ENCODE measurements at places on chromosomes 12 and 14. TPM values are rescaled to one million over a fixed set of nuclear protein-coding genes. Genes with fewer than 3 reads are reported as not detected.

- no peak for DNase-seq
Observed at GRCh38 chr14:104757681-104758392, 4.9 kb downstream of the SIVA1 start.

ATP23 gene
- 10.3 TPM for total RNA-seq

DPY19L2 gene
- 6.6 TPM for total RNA-seq

TAS2R46 gene
- 0.46 TPM for total RNA-seq

KLRG1 gene
- total RNA-seq = 0.69 TPM

OTX2 gene
- not detected for total RNA-seq

DEPDC4 gene
- 2.6 TPM for total RNA-seq

GRCh38 chr14:73217411-73217810 lies 19.9 kb upstream of the PAPLN start:
- DNase-seq = no peak

DNA sequence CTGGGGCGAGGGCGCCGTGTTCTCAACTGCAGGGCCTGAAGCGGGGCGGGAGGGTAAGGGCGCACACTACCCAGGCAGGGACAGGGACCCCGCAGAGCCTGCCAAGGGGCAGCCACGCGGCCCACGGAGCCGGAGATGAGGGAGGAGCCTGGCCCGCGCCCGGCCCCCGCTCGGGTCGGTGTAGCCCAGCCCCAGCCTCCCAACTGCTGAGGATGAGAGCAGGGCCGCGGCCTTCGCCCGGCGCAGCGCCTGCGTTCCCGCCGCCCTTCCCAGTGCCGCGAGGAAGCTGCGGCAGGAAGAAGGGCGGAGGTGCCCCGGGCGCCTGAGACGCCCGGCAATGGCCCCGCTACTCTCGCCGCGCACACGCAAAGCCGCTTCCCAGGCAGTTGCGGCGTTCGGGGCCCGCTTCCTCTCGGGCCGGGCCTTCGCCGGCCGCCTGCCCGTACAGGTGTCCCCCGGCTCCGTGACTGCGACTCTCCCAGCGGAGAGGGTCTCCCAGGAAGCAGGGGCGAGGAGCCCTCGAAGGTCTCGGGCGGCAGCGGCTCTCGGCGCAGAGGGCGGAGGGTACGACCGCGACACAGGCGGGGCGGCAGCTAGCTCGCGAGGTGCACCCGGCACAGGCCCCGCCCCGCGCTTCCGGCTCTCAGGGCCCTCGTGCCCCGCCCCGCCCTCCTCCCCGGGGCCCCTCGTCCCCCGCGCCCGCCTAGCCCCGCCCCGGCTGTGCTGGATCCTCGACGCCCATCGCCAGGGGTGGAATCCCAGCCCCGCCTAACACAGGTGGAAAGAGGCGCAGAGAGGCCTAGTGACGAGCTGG lies 24.8 kb upstream of the YY1 start:
- DNase-seq = no peak

GRCh38 chr14:104016873-104017650 lies 68.4 kb upstream of the ASPG start:
- DNase-seq = no peak

SDS gene
- 0.15 TPM for total RNA-seq

DNA sequence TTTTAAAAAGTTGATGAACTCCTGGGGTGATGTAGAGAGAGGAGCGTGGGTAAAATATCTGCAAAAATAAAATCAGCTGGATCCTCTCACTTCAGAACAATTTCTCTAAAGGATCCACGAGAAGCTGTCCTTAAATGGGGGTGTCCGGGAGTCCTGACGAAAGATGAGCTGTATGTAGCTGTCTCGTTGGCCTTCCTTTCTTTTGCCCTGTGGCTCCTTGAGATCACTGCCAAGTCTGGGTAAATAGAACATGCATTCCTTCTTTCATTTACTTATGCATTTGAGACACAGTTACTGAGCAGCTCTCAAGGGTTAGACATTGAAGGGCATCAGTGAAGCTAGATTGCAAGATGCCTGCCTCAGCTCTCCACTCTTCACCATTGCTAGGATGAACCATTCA lies 35.2 kb upstream of the TXNRD1 start:
- no peak for DNase-seq

IFI27L1 gene
- total RNA-seq = 19.6 TPM

GRCh38 chr12:5509557-5509956 lies 77.6 kb downstream of the NTF3 start:
- DNase-seq = no peak

GRCh38 chr14:96177766-96178375 lies 26.8 kb upstream of the BDKRB2 start:
- no peak for DNase-seq

RTN1 gene
- 0.05 TPM for total RNA-seq

- no peak for DNase-seq
Observed at GRCh38 chr14:103404032-103404918, 19.1 kb downstream of the MARK3 start.

GRCh38 chr14:76055330-76055729 lies 69.8 kb downstream of the IFT43 start:
- DNase-seq = no peak

- no peak for DNase-seq
Observed at GRCh38 chr12:91003737-91004136, 1.0 kb downstream of the EPYC start.

DPF3 gene
- not detected for total RNA-seq

CEBPE gene
- total RNA-seq = not detected

DNA sequence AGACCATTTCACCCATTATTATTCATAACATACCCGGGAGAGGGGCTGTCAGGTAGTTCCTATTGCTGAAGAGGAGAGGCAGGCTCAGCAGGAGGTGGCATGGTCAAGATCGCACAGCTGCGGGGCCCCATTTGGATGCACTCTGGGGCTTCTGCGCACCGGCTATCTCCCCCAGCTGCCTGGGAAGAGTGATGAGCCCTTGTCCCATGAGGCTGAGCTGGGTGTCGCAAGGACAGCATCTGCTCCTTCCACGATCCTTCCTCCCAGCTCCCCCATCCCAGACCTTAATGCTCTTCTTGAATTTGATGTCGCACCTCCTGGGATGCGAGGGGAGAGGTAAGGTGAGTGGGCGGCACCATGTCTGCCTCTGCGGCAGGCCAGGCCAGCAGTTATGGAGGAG lies 62.6 kb downstream of the SLC24A4 start:
- no peak for DNase-seq

SLC25A47 gene
- total RNA-seq = not detected

GRCh38 chr12:42603246-42603990 lies 13.9 kb upstream of the PRICKLE1 start:
- no peak for DNase-seq

GRCh38 chr14:73741386-73741875 lies 27.2 kb upstream of the PNMA1 start:
- no peak for DNase-seq

GRCh38 chr14:44654591-44654990 lies 147.5 kb upstream of the FSCB start:
- no peak for DNase-seq

PYGL gene
- 23.0 TPM for total RNA-seq

DNA sequence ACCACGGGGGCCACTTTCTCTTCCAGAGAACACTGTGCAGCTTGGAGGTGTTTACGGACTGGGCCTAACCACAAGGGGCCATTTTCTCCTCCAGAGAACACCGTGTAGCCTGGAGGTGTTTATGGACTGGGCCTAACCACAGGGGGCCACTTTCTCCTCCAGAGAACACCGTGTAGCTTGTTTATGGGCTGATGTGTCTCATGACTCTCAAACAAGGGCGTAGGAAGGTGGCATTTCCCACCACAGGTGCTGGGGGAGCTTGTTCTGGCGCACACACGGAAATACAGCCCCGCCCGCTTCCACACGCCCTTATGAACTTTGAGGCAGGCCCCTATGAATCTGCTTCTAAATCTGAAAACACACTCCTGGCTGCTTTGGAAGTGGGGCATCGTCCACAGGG lies 174.6 kb upstream of the SFSWAP start:
- DNase-seq = no peak

DNA sequence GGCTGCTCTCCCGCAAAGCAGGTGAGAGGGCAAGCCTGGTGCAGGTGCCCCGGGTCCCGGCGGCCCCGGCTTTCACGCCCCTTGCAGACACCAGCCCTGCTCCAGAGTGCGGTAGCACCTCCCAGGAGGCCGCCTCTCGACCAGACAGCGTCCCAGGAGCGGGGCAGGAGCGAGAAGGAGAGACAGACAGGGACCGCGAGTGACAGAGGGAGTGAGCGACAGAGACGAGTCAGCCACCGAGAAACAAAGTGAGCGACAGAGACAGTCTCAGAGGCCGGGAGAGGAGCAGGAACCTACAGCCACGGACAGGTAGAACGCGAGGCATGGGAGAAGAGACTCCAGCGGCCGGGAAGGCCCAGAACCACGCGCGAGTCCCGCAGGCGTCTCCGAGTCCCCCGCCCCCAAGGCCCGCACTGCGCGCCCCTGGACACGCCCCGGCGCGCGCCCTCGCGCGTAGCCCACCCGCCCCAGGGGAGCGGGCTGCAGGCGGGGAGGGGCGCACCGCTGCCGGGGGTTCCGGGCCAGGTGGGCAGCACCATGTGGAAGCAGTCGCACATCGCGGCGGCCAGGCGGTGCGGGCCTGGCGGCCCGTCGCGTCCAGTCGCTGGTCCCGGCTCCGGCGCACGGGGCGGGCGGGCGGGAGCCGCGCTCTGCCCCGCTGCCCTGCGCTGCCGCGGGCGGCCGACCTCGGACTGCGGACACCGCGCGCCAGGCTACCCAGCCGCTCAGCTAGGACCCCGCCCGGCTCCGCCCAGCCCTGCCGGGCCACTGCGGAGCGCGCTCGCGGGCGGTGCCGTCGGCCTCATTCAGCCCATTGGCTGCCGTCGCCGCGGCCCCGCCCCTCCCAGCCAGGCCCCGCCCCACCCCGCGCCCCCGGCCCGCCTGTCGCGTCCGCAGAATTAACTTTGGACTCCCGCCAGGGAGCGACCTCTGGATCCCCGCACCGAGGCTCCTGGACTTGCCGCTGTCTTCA lies at the start of gene AHNAK2:
TSS of gene AHNAK2 (minus strand) at position 694 of the 973 bp plus-strand sequence. CDS start at position 557, 137 bp downstream.
- no peak for DNase-seq

DNA sequence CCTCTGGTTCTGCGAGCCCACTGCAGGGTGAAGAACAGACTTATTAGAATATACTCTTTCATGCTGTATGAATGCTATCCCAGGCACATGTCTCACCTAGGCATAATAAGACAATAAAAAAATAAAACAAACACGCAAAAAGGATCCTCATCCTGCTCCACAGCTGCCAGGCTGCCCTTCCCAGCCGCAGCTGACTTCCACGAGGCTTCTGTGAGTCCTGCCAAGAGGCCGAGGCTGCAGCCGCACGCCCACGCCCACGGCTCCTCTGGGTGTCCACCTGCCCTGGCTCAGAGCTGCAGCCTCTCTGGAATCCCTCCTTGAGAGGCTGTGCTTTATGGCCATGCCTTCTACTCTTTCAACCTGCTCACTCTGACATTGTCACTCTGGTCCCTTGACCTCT lies 6.9 kb downstream of the SMIM41 start:
- DNase-seq = no peak

DNA sequence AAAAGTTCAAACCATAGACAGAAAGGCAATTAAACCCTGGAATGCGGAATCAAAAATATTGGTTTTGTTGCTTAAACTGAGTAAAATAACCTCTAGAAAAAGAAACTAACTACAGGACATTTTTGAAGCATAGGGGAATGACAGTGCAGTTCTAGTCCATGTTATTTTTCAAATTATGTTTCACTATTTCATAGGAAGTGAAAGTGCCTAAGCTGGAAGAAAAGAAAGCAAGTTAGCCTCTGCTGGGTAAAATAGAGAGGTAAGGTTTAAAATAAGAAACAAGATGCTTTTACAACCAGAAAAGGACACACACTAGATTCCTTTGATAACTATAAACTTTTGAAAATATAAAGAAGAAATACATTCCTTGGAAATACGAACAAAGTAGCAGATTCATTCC lies 1.1 kb downstream of the CLECL1 start:
- no peak for DNase-seq

INSM2 gene
- not detected for total RNA-seq

- no peak for DNase-seq
Observed at GRCh38 chr14:32233260-32233659, 30.2 kb upstream of the RNU6-8 start.

GRCh38 chr12:76852106-76852505 lies 26.7 kb downstream of the CSRP2 start:
- DNase-seq = no peak

DNA sequence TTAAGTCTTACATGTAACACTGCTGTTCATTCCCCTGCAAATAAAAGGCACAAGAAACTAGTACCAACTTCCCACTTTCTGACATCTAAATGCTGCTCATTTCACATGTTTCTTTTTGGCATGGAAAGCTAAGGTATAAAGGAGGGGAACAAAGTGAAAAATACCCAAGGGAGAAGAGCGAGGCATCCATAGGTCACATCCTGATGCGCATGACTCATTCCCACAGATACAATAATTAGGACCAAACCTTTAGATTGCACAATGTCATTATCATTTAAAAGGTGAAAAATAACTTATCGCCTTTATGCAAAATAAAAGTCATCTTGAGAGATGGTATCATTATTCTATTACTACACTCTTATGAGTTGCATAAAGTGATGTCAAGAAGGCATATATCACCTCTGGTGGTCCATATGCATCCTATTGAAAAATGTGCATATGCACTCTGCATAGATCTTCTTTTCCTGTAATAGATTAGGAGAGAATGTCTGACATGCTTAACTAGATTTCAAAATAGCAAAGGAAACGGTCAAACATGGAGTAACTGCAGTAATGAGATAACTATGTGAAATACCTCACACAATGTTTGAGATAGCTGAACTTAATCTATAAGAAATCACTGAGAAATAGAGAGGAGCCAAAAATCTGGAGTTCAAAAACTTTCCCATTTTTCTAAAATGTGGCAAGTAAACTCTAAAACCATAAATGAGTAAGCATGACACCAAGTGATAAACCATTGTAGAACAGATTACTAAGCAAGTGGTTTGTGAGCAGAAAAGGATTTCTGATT lies 382.5 kb upstream of the TMTC1 start:
- DNase-seq = no peak

FBXW8 gene
- 18.0 TPM for total RNA-seq

- no peak for DNase-seq
Observed at GRCh38 chr14:77709412-77709811, 1.5 kb downstream of the SLIRP start.

ENO2 gene
- total RNA-seq = 33.5 TPM

DNA sequence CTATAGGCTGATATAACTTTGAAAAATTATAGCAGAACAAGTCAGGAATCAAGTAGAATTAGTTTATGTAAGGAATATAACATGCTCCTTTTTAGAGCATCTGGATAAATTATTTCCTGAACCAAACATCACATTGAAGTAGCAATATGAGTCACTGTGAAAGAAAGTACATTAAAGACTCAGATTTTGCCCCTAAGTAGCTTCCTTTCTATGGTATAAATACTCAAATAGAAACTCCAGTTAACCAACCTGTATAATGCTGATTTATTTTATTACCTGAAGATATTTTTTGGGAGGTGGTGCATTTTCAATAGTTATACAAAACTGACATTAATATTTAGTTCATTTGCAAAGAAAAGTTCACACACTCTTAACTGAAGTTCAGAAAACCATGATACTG lies 312.1 kb downstream of the ITPR2 start:
- no peak for DNase-seq

GRCh38 chr12:2288471-2288870 lies 235.7 kb downstream of the CACNA1C start:
- no peak for DNase-seq

DACT1 gene
- 0.15 TPM for total RNA-seq

NKX2-1 gene
- 0.13 TPM for total RNA-seq

- no peak for DNase-seq
Observed at GRCh38 chr14:92398888-92399636, 76.1 kb downstream of the SLC24A4 start.

GRCh38 chr12:47885012-47885501 lies 19.7 kb downstream of the VDR start:
- no peak for DNase-seq

GRCh38 chr12:25797386-25797785 lies 161.1 kb upstream of the RASSF8 start:
- no peak for DNase-seq

- no peak for DNase-seq
Observed at GRCh38 chr12:91732086-91732485, 413.6 kb downstream of the BTG1 start.
